ENCODE measurements at places on chromosomes 4 and X. TPM values are rescaled to one million over a fixed set of nuclear protein-coding genes. Genes with fewer than 3 reads are reported as not detected.

DNA sequence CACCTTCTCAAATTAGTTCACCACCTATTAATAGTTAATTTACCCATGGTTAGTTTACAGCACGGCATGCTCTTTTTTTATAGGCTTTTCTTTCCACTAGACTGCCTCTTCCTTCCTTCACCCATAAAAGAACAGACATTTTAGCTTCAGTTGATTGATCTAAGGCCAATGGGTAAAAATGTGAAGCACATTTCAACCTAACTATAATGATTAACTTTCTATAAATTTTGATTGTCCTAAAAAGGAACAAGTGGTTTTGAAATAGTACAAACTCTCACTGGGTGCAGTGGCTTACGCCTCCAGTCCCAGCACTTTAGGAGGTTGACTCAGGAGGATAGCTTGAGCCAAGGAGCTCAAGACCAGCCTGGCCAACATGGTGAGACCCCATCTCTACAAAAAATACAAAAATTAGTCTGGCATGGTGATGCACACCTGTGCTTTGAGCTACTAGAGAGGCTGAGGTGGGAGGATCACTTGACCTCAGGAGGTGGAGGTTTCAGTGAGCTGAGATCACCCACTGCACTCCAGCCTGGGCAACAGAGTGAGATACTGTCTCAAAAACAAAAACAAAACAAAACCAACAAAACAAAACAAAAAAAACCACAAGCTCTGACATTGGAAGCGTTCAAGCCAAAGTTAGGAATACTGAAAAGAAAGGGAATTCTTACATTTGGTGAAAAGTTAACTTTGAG is 89.9 kb upstream of the FAT1 start:
- no peak for DNase-seq

The LNX1 gene
- 2.6 TPM for polyA plus RNA-seq

DNA sequence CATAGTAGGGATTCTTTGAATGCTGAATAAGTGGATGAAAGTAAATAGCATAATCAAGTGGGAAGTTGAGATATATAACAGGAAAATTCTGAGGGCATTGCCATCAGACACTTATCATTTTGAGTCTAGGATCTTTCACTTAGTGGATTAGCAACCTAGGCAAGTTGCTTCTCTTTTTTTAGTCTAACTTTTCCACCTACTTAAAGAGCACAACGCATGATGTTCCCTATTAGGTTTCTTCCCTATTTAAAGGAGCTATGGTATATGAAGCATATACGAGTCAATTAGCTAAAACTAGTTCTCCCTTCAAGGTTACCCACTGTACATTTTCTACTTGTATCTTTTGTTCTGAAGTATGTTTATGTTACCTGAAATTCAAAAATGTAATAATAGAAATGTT is 67.1 kb upstream of the HS3ST1 start:
- no peak for DNase-seq

The ZMAT1 gene
- not detected for polyA plus RNA-seq

The TRIM75 gene
- polyA plus RNA-seq = not detected

GRCh38 chr4:147788791-147789190 is 56.9 kb downstream of the ARHGAP10 start:
- DNase-seq = no peak

- no peak for DNase-seq
These were observed 69.0 kb upstream of the ATOH1 start for GRCh38 chr4:93759506-93759905.

- DNase-seq = no peak
These were observed 82.2 kb downstream of the MAML3 start for GRCh38 chr4:140071806-140072205.

- DNase-seq = no peak
These were observed at the start of gene P2RY10 for GRCh38 chrX:78945186-78945912. TSS of gene P2RY10 (plus strand) at chrX:78945391. CDS start at chrX:78960521, 15,130 bp downstream.

- no peak for DNase-seq
These were observed 23.4 kb upstream of the ZFP42 start for GRCh38 chr4:187972135-187972534.

GRCh38 chr4:102535398-102536082 is 34.4 kb downstream of the NFKB1 start:
- no peak for DNase-seq

DNA sequence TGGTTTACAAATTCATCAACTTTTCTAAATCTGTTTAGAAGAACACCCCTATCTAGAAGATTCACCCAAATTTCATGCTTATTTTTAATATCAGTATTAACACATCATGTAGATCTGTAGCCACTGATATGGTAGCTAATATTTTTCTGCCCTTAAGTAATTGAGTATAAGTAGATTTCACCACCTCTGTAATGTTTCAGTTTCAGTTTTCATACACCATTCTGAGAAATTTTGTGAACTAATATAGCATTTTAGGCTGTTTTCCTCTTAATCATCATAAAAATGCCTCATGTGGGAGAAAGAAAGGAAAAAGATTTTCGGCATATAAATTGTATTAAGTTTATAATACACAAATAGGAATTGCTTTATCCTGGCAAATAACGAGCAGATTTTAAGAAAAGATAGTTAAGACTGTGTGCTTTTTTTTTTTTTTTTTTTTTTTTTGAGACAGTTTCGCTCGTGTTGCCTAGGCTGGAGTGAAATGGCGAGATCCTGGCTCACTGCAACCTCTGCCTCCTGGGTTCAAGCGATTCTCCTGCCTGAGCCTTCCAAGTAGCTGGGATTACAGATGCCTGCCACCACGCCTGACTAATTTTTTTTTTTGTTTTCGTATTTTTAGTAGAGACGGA is 21.4 kb upstream of the RBPJ start:
- no peak for DNase-seq

GRCh38 chr4:164803702-164804101 is 49.8 kb downstream of the SMIM31 start:
- no peak for DNase-seq

DNA sequence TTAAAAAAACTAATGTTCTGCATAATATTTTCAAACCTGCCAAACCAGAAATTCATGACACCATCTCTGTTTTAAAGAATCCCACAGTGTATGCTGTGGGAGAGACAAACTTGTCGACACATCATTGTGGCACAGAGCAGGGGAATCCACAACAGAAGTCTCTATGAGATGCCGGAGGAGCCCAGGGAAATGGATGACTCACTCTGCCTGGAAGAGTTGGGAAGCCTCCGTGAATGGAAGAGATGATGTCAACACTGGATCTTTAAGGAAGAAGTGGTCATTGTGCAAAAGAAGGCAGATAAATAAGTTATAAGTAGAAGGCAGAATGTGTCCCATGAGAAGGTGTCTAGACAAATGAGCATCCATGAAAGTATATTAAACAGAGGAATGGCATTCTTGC is 595.1 kb downstream of the RAB28 start:
- DNase-seq = no peak

The BEX3 gene
- polyA plus RNA-seq = 644 TPM

GRCh38 chr4:130210864-130211263 is 1114.9 kb downstream of the C4orf33 start:
- DNase-seq = no peak

DNA sequence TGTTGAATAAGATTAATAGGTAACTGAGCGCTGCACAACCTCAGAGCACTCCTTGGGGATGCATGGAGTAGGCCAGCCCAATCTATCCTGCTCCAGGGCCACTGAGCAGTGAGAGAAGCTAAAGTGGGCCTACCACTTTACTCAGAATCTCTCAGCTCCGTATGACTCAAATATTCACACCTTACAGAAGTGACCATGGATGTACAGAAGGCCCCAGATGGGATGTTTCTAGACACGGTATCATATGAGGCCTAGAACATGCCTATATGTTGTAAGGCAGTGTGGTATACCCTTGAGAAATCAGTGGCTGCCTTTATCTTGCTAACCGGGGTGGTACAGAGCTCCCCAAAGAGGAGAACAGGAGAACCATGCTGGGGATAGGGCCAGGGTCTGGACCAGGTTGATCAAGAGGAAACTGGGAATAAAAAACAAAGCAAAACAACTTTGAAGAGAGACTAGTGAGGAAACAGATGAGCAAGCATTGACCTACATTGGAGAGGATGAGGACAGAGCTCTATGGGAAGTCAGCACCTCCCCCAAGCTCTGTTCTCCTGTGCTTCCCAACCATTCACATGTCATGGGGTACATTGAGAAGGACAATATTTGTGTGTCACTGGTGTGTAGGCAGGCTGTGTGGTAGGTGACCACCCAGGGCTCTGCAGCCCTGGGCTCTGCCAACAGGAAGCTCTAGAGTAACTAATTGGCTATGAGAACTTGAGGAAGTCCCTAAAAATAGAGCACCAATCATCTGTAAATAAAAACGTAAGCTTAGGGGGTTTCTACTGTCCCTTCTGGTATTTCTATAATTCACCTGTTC is 31.4 kb downstream of the HOPX start:
- DNase-seq = no peak

GRCh38 chr4:15027921-15028435 is 25.7 kb downstream of the CPEB2 start:
- DNase-seq = no peak

DNA sequence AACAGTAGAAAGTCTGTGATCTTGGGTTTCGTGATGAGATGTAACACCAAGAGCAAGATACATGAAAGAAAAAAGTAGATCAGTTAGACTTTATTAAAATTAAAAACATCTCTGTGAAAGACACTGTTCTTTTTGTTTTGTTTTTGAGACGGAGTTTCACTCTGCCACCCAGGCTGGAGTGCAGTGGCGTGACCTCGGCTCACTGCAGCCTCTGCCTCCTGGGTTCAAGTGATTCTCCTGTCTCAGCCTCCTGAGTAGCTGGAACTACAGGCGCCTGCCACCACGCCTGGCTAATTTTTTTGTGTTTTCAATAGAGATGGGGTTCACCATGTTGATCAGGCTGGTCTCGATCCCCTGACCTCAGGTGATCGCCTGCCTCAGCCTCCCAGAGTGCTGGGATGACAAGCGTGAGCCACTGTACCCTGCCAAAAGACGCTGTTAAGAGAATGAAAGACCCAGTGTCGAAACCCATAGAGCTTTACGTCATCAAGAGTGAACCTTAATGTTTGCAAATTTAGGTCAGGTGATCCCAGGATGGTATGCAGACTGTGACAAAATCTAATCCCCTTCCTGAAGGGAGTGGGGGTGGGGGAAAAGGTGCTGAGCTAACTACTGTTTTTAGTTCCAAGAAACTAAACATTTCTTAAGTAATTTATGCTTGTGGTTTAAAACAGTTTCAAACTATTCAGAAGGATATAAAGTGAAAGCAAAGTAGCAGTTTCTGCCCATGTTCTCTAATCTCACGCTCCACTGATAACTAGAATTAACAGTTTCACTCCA is 8.0 kb downstream of the OFD1 start:
- DNase-seq = no peak

DNA sequence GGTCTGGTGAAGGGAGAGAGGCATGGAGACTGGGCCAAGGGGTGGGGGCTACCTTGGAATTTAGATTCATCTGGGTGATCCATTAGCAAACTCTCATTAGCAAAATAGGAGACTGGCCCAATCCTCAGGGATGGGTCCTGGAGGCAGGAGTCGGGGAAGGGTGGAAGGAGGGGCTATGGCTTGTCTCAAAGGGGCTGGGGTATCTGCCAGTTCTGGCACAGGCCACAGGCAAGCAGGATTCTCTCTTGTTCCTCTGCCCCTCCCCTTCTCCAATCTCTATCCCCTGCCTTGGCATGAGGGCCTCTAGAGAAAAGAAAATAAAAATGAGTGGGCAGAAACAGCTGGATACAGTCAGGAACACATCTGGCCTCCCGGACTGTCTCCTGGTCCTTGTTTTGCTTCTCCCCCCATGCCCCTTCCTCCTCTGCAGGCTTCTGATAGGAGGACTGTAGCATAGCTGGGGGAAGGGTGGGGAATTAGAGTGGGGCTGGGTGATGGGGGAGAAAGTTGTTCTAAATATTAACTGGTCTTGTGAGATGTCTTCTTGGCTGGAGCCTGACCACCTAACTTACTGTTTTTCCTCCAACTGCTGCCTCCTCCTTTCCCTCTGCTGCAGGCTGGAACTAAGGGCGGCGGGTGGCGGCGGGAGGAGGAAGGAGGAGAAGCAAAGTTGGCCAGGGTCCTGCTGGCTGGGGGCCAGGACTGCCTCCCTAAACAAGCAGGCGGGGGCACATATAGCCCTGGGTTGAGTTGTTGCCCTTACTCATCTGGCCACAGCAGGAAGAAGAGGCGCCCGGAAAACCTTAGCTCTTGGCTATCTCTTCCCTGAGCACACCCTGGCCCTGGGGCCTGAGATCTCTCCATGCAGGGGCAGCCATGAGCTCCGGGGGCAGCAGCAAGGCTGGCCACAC is 53.3 kb upstream of the LAS1L start:
- peak; percentile 16 for DNase-seq

DNA sequence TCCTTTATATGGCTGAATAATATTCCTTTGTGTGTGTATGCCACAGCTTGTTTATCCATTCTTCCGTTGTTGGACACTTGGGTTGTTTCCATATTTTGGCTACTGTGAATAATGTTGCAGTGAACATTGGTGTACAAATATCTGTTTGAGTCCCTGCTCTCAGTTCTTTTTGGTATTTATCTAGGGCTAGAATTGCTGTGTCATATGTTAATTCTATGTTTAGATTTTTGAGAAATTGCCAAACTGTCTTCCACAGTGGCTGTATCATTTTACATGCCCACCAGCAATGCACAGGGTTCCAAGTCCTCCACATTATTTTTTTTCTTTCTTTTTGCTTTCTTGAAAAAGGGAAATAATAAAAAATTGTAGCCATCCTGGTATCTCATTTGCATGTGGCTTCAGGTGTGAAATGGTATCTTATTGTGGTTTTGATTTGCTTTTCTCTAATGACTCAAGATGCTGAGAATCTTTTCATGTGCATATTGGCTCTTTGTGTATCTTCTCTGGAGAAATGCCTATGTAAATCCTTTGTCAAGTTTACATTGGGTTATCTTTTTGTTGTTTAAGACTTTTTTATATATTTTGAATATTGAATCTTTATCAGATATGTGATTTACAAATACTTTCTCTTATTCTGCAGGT is 129.7 kb downstream of the RAPGEF2 start:
- no peak for DNase-seq

GRCh38 chr4:172826346-172826745 is 342.3 kb upstream of the GALNT7 start:
- no peak for DNase-seq

DNA sequence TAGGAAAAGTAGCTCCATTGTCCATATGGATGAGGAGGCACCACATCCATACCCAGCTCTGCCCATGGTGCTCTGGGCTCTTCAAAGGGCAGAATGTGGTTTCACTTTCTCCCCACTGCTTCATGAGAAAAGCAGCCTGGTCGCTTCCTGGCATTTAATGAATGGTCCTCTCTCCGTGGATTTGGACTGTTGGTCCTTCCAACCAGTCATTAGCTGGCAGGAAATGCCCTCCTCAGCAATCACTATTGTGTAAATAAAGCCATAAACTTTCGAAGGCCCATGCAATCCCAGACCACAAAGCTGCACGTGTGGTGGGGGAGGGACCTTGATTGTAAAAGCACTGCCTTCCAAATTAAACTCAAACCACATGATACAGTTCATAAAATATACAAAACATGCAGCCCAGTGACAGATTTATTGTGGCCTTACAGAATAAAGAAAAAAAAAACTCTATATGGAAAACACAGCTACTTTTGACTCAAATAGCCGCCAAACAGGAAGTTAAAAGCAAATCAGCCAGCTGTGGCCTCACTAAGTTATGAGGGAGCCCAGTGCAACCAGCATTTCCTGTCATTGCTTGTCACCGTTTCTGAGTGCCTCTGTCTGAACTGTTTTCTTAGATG is 8.1 kb downstream of the MBNL3 start:
- no peak for DNase-seq

GRCh38 chr4:131650951-131651350 is 1498.1 kb upstream of the PCDH10 start:
- DNase-seq = no peak

GRCh38 chr4:76055016-76055415 is 19.1 kb upstream of the CXCL11 start:
- DNase-seq = no peak

The XAGE1A gene
- polyA plus RNA-seq = not detected

The SLC26A1 gene
- 0.05 TPM for polyA plus RNA-seq

The ITM2A gene
- not detected for polyA plus RNA-seq

GRCh38 chr4:147901916-147902315 is 170.0 kb downstream of the ARHGAP10 start:
- DNase-seq = no peak

Measured in AG04450 (cell line).